ENCODE measurements at places on chromosomes 11 and 22.
A peak's percentile ranks its signal among the peaks of the same experiment; 100 is the strongest.

GRCh38 chr11:77144857-77145428 is 16.9 kb downstream of the MYO7A start:
- no peak for DNase-seq

DNA sequence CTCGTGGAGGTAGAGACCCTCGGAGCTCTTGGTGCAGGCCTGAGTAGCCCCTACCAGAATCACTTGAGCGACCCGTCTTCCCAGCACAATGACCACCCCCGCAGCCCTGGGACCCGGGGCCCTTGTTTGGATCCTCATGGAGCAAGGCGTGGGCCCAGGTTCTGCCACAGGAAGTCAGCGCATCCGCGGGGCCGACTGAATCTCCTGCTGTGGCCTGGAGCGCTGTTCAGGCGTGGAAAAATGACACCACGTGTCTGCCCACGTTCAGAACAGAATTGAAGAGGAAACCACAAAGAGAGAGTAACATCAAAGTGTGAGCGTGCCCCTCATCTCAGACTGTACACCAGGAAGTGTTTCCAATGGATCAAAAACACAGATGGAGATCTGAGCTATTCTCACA is 1479.2 kb downstream of the TBC1D22A start:
- DNase-seq, result no peak

GRCh38 chr11:126025822-126026221 is 36.8 kb downstream of the CDON start:
- DNase-seq, result no peak

- DNase-seq, result no peak
These were observed 106.8 kb downstream of the CCDC83 start for GRCh38 chr11:85961930-85962363.

DNA sequence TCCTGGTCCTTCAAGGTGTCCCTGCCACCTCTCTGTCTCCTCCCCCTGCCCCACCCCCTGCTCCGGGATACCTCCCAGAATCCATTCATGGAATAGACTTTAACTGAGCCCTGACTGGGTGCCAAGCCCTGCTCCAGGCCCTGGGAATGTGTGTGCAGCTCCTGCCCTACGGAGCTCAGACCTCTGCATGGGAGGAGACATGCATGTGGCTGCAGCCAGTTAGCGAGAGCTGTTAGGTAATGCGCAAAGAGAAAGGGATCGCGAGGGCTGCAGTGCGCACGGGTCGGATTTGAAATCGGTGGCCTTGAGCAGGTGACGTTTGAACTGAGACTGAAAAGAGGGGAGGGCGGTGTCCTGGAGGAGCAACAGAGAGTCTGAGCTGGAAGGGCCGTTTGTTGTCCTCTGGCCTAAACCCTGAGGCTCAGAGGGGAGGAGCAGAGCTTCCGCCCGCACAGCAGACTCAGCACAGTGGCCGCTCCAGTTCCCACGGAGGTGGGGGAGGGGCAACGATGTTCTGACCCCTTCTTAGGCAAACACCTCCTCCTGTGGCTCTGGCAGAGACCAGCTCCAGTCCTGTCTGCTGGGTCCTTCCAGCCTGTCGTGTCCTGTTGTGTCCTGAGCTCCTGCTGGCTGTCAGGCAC is 19.8 kb upstream of the LRRC10B start:
- no peak for DNase-seq

- no peak for DNase-seq
These were observed 644 bp upstream of the NAALAD2 start for GRCh38 chr11:90133560-90134477.

GRCh38 chr11:32584921-32585320 is 1.3 kb downstream of the EIF3M start:
- DNase-seq, result no peak

GRCh38 chr11:121741351-121741760 is 288.6 kb upstream of the SORL1-AS1 start:
- no peak for DNase-seq

GRCh38 chr22:44159221-44159620 is 21.5 kb upstream of the PARVG start:
- no peak for DNase-seq

GRCh38 chr11:75583718-75584658 is 21.9 kb downstream of the SERPINH1 start:
- no peak for DNase-seq

DNA sequence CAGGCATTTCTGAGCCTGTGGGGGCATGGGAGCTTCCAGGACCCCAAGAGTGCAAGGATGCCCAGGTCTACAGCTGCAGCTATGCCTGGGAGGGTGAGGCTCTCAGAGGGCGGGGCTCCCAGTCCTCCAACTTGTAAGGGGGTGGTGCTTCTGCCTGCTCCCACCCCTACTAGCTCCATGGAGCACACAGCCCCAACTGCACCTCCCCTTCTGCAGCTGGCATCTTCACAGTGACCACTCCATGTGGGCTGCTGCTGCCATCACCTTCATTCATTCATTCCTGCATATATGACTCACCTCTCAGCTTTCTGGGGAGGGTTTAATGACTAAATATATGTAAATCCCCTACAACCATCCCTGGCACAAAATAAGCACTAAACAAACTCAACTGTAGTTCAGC is 43.8 kb downstream of the CHST1 start:
- no peak for DNase-seq

GRCh38 chr22:39316440-39317083 is 2.9 kb downstream of the RPL3 start:
- peak; percentile 86 for DNase-seq

- DNase-seq, result no peak
These were observed 1.5 kb downstream of the ROBO4 start for GRCh38 chr11:124896071-124896750.

DNA sequence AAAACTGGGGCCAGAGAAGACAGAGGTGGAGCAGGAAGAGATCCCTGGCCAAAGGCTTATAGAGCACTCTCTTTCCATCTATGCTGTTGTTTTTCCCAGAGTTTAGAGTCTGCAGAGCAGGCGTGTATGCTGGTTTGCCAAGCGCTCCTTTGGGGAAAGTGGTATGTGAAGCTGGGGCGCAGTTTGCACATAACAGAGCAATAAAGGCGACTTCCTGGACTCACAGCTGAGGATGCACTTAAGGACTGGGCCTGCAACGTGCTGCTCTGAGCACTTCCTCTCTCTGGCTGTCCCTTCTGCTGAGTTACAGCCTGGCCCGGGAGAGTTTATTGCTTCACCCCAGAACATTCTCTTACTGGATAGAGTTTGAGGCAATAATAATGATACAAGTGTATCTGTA is 41.7 kb downstream of the THAP12 start:
- peak; percentile 84 for DNase-seq

- no peak for DNase-seq
These were observed 617 bp upstream of the ARHGAP20 start for GRCh38 chr11:110712659-110713448.

- no peak for DNase-seq
These were observed 20.5 kb upstream of the APOL5 start for GRCh38 chr22:35697142-35697541.

GRCh38 chr11:130882138-130882551 is 34.1 kb downstream of the SNX19 start:
- no peak for DNase-seq
